ENCODE measurements at places on chromosomes 1 and 21.

DNA sequence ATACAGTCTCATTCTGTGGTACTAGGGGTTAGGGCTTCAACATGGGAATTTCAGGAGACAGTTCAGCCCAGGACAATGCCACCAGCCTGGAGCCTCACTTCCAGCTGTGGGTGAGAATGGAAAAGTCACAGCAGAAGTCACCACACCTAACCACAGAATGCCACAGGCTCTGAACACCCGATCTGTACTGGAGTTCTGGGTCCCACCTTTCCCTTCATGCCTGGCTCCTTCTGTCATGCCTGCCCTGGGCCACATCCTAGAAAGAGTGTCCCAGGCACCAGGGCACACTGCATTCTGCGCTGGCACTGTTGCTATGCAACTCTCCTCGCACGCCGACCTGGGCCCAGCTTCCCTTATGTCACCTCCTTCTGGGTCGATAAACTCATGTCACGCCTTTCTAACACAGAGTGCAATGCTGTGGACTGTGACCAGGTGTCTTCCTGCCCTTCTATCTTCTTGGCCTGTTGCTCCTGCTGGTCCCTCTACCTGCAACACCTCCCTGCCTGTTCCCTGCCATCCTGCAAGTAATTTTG is 21.2 kb downstream of the RCSD1 start:
- no peak for DNase-seq

DNA sequence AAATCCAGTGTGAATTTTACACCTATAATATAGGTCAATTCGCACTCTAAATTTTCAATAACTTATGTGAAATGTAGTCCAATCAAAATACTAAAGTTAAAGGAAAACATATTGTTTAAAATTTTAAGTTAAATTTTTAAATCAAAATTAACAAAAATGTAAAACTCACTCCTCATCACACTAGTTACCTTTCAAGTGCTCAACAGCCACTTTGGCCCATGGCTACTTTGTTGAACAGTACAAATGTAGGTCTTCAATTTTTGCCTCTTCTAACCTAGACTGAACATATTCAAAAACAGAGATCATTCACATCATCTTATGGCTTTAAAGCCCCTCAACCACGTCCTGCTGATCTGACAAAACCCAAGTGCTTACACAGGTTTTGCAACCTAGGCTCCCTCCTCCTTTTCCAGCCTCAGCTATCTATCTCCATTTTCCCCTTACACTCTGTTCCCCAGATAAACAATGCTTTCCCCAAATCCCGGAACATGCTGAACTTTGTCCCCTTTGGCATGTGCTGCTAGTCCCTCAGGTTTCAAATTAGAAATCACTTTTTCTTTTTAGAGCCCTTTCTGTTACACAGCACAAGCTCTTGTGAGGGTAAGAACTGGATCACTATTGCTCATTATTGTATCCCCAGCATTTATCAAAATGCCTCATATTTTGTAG is 110.6 kb downstream of the AKT3 start:
- DNase-seq = no peak

- DNase-seq = no peak
Measured at GRCh38 chr1:182317611-182318161, 73.9 kb downstream of the GLUL start.

GRCh38 chr1:101122452-101123166 is 97.0 kb upstream of the DPH5 start:
- DNase-seq = no peak

- no peak for DNase-seq
Measured at GRCh38 chr1:43799656-43800635, 92.6 kb downstream of the ST3GAL3 start.

- no peak for DNase-seq
Measured at GRCh38 chr1:246151796-246152434, 355.2 kb downstream of the SMYD3 start.

DNA sequence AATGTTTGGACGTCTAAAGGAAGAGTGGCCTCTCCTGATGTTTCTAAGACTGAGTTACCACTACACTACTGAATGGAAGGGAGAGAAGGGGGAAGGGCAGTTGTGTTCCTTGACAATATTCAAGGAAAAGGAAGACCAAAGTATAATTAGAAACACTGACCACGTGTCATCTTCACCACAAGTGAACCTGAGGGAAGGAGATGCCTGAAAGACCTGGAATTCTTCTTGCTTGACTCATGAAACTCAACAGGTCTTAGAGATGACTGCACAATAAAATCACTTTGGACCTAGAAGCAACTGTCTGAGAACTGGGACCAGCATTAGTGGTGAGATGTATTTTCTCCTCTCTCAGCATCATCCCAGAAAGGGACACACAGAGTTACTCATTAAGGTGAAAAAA is 56.7 kb downstream of the PTPN14 start:
- no peak for DNase-seq

GRCh38 chr1:32398401-32398800 is 4.2 kb upstream of the BSDC1 start:
- DNase-seq = no peak

DNA sequence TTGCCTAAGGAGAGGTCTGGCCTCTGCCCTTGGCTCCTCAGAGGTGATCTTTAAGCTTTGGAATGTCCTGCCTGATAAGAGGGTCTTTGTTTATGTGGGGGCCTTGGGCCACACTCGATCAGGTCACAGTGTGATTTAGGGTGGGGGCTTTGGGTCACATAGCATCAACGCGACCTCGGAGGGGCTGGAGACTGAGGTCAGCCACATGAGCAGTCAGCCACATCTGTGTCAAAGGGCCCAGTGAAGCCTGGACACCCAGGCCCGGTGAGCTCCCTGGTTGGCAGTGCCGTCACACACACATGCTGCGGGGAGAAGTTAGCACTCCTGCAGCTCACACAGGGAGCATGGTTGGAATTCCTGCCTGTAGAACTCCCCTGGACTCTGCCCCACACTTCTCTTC is 345.0 kb downstream of the NPHP4 start:
- DNase-seq = peak; percentile 52

- DNase-seq = no peak
Measured at GRCh38 chr1:151693057-151693651, 23.4 kb downstream of the CELF3 start.

DNA sequence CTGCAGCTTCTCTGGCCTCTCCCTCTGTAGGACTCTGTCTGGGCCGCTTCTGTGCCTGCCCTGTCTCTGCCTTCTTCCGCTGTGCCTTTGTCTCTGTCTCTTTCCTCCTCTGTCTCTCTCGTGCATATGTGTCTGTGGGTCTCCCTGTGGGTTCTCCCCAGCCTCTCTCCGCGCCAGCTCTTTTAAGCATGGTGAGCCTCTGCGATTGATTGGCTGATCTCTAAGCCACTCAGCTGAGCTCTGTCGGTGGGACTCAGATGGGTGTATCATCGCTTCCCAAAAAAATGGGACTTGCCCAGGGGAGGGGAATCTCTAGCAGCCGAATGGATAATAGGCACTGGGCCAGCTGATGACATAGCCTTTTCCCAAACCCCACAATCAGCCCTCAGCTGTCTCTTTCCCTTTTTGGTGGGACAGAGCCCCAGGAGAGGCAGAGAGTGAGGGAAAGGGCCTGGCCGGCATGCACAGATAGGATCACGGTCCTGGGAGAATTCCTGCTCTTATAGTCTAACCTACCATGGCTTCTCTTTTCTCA is at the start of gene ADAMTS4:
Gene ADAMTS4, minus strand, starts transcription at position 158 of the 535 bp plus-strand sequence. CDS start 427 bp downstream, outside the sequence.
- peak; percentile 83 for DNase-seq

GRCh38 chr1:44294588-44295007 is 60.5 kb downstream of the ERI3 start:
- no peak for DNase-seq

DNA sequence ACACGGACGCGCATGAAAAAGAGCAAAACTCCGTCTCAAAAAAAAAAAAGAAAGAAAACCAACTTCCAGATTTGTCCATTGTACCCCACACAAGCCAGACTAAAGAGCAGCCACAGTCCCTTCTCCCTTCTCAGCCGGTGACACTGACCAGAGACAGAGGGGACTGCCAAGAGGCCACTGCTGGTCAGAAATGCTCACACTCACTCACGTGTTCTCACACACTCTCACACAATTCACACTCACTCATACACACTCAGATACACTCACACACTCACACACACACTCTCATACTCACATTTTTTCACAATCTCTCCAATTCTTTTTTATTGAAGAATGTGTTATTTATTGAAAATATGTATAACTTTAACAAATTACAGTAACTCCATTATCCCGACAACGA is 90.8 kb upstream of the RAB4A start:
- DNase-seq = no peak

- no peak for DNase-seq
Measured at GRCh38 chr1:224393294-224393693, 36.6 kb downstream of the CNIH4 start.

DNA sequence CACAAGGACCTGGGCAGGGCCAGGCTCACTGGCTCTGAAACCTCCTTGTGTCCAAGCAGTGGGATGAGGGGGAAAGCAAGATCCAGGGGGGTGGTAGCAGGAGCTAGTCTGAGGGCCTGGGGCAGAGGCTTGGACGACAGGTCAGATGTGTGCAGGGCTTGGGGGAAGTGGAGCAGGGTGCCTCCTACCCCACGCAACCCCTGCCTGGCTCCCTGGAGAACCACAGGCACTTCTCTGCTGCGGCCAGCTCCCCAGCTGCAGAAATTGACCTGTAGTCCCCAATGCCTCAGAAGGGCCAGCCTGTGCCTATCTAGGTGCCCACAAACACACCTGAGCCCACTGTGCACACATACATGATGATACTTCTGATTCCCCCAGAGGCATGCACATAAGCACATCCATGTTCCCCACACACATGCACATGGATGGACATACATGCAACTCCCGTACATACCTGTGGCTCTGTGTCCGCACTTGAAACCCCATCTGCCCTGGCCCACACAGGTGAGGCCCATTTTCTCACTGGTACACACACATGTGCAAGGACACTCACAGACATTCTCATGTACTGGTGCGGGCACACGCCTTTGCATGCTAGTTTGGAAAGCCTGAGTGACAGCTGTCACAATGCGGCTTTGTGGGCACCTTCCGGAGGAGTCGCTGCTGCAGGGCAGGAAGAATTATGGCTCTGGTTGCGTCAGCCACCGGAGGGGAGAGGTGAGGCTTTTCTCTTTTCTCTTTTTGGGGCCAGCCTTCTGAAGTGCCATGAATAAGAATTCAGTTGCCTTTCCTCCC is 247.2 kb upstream of the CSF3R start:
- no peak for DNase-seq

GRCh38 chr21:22898051-22898665 is 1899.9 kb downstream of the NCAM2 start:
- no peak for DNase-seq

DNA sequence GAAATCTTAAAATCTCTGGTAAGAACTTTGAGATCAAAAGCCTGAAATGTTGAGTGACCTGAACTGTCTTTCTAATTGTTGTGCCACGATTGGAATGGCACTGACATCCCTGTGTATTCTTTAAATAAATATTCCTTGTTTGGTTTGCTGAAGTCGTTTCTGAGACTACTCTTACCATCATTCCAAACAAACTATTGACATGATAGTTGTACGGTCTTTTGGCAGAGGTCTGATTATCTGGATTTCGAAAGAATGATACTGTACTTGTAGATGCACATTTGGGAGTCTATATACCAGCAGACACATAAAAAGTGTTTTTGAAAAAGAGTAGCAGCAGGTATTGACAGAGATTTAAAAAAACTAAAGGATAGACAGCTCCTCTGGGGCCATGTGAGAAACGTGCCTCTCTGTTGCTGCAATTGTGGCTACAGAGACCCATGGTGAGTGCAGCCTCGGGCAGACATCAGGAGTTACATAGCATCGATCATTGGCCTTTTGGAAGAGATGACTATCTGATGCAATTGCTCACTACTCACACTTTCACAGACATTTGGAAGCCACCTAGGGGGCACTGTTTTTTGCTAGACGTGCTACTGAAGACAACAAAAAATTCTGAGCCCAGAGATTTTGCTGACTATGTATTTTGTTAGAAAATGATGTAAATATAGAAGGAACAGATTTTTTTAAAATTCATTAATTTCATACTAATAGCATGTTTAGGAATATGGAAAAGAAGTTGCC is 464.5 kb downstream of the KCNT2 start:
- DNase-seq = no peak

- DNase-seq = no peak
Measured at GRCh38 chr1:179082999-179083335, 1.1 kb downstream of the TOR3A start.

DNA sequence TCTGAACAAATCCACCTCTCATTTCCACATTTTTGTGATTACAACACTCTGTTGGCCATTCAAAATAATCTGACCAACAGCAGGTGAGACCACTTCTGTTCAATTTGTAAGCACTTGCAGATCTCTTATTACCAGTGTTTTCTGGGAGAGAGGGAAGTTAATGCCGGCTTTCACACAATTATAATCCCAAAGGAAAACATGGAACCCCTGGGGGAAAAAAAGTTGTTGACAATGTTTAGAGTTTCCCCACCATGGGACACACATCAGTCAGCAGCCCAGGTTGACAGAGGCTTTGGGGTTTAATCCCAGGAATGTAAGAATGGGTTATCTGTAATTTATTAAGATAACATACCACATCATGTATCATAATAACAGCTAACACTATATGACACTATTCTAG is 68.4 kb upstream of the TNFSF4 start:
- DNase-seq = no peak

DNA sequence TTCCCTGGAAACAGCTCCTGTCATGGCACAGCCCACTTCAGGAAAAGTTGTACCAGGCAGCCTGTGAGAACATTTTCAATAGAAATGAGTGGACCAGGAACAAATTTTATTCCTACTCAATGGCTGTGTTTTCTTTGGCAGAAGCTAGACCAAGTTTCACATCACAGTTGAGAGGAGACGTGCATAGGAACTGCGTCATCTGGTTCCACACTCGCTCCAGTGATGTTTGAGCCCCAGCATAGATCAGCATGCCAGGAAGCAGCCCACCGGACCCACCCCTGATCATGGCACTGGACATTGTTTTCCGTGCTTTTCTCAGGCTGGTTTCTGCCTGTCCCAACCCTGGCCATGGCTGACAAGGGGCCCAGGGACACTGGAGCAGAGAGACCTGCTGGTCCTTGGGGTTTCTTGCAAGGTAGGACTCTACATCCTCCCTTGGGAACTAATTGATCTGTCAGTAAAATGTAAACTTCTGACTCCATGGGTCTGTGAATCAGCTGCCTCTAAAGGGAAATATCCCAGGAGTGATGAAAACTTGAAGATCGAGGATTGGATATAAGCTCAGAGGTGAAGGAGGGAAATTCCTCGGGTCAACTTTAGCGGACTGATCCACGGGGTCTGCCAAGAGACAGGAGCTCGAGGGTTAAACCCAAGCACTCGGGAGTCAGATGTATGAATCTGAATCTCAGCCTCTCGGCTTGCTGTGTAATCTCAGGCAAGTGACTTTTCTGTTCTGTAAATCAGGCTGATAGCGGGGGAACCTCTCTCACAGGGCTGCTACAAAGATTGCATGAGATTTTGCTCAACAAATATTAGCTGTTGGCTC is 35.7 kb downstream of the NEK2 start:
- DNase-seq = no peak

GRCh38 chr1:202151045-202151444 is 6.5 kb upstream of the ARL8A start:
- DNase-seq = no peak

DNA sequence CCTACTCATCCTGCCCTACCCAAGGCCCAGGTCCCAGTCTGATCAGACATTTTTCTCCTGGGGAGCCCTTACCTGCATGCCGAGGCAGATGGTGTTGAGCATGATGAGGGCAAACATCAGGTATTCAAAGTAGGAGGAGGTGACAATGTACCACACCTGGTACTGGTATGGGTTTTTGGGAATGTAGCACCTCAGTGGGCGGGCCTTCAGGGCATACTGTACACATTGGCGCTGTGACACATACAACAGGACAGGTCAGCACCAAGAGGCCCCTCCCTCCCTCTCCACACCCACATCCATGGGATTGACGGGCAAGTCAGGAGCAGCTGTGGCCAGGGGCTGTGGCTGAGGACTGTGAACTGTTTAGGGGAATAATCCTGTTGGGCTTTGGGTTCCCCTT is 37.1 kb upstream of the KIF21B start:
- no peak for DNase-seq
